Ascending aorta (tissue), 2 donors: ENCODE measurements at places on chromosomes 2 and 18. TPM values are rescaled to one million over a fixed set of nuclear protein-coding genes. Genes with fewer than 3 reads are reported as not detected.

UGT1A5 gene
- total RNA-seq, result not detected

CD8B2 gene
- not detected for total RNA-seq

GBX2 gene
- not detected for total RNA-seq

SERPINB10 gene
- not detected for total RNA-seq

SLC35F5 gene
- 55.7 TPM for total RNA-seq

GRCh38 chr2:120704696-120705095, 31.0 kb upstream of the GLI2 start:
- H3K27me3 ChIP-seq, result no peaks in the 10 kb centered on the region
- no peak for DNase-seq
- H3K4me1 ChIP-seq, result no peaks in the 10 kb centered on the region
- no peak overlapping the region for H3K4me3 ChIP-seq
- no peaks in the 10 kb centered on the region for H3K36me3 ChIP-seq

- no peak overlapping the region for H3K27ac ChIP-seq
- H3K36me3 ChIP-seq, result peaks cover 14% of the 10 kb centered on the region
- DNase-seq, result no peak
These were observed 46.5 kb downstream of the RALBP1 start for GRCh38 chr18:9521770-9522169.

DNA sequence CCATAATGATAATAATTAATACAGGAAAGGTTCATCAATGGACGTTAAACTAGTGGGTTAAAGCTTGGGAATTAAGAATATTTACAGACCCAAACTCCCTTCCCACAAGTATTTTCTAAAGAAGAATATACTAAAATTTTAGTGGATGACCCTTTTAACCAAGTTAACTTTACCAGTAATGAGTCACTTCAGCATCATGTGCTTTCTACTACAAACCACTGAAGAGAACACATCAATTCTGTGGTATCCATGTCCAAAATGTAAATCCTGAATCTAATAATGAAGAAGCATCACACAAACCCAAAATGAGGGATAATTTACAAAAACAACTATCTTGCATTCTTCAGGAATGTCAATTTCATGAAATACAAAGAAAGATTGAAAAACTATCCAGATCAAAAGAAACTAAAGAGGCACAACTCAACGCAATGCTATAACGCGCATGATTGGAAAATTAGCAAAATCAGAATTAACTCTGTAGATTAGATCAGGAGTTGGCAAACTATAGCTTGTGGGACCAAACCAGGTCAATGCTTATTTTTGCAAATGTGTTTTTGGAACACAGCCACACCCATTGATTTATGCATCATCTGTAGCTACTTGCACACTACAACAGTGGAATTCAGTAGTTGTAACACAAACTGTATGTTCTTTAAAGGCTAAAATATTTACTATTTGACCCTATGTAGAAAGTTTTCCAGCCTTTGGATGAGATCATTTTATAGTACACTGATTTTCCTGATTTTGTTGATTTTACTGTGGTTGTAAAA, 27.5 kb downstream of the COPS8 start:
- H3K27ac ChIP-seq, result no peak overlapping the region
- no peak overlapping the region for H3K4me3 ChIP-seq
- H3K36me3 ChIP-seq, result no peaks in the 10 kb centered on the region
- H3K4me1 ChIP-seq, result no peaks in the 10 kb centered on the region
- no peak for DNase-seq
- H3K27me3 ChIP-seq, result no peaks in the 10 kb centered on the region

- H3K4me1 ChIP-seq, result no peaks in the 10 kb centered on the region
- H3K4me3 ChIP-seq, result no peak overlapping the region
- H3K27me3 ChIP-seq, result no peaks in the 10 kb centered on the region
- H3K27ac ChIP-seq, result no peak overlapping the region
- DNase-seq, result no peak
- no peaks in the 10 kb centered on the region for H3K36me3 ChIP-seq
These were observed 84.7 kb upstream of the NEDD4L start for GRCh38 chr18:57959278-57959677.

GRCh38 chr2:188280811-188281222, 10.9 kb upstream of the GULP1 start:
- H3K27ac ChIP-seq, result no peak overlapping the region
- H3K4me1 ChIP-seq, result no peaks in the 10 kb centered on the region
- no peaks in the 10 kb centered on the region for H3K36me3 ChIP-seq
- no peak for DNase-seq
- H3K27me3 ChIP-seq, result no peaks in the 10 kb centered on the region

GRCh38 chr2:184527058-184527457, 71.3 kb upstream of the ZNF804A start:
- no peak overlapping the region for H3K4me3 ChIP-seq
- no peak for DNase-seq
- no peaks in the 10 kb centered on the region for H3K36me3 ChIP-seq
- no peaks in the 10 kb centered on the region for H3K27me3 ChIP-seq
- no peaks in the 10 kb centered on the region for H3K4me1 ChIP-seq
- H3K27ac ChIP-seq, result no peak overlapping the region

GRCh38 chr2:168851674-168852320, 38.4 kb downstream of the SPC25 start:
- no peak overlapping the region for H3K27ac ChIP-seq
- H3K4me3 ChIP-seq, result no peak overlapping the region
- H3K27me3 ChIP-seq, result no peaks in the 10 kb centered on the region
- no peaks in the 10 kb centered on the region for H3K4me1 ChIP-seq

DNA sequence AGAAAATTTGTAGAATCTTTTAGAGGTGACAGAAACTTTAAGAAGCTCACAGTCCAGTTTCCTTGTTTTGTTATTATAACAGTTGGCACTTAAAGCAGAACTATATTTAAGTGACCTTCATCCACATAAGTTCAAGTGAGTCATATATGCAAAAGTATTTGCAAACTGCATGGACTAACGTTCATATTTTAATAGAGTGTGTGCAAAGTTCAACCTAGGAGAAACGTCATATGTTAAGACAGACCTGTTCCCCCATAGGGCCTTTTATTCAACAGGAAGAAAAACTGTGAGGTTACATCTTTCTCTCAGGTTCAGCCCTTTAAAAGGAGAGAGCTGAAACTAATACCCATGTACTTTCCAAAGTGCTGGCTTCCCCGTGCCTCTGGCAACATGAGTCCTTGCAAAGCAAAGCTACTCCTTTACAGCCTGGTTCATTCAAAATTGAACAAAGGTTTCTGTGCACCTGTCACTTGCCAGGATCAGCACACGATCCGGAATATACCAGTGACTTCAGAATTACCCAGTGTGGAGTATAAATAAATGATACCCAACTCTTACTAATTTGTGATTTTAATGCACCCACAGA, 280.0 kb upstream of the RAB12 start:
- peaks cover 13% of the 10 kb centered on the region for H3K4me1 ChIP-seq
- H3K27me3 ChIP-seq, result no peaks in the 10 kb centered on the region
- H3K36me3 ChIP-seq, result no peaks in the 10 kb centered on the region
- H3K27ac ChIP-seq, result no peak overlapping the region
- H3K4me3 ChIP-seq, result no peak overlapping the region
- DNase-seq, result no peak

DNA sequence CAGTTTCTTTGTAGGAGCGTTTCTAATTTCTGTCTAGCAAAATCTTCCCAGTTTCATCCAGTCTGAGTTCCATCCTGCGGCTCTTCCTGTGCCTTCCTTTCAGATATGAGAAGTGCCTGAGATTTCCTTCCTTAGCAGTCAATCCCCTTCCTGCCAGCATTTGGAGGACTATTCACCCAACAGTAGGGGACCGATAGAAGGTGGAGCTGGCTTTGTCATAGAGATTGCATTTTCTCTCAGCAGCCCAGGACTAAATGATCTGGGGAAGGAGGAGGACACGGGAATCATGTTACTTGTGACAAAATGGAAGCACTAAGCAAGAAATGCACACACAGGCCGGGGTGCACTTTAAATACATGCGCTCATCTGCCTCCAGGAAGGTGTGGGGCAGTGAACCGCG, 5.6 kb upstream of the SMIM21 start:
- no peak overlapping the region for H3K4me3 ChIP-seq
- H3K36me3 ChIP-seq, result no peaks in the 10 kb centered on the region
- H3K4me1 ChIP-seq, result no peaks in the 10 kb centered on the region
- H3K27me3 ChIP-seq, result no peaks in the 10 kb centered on the region
- DNase-seq, result no peak

DNA sequence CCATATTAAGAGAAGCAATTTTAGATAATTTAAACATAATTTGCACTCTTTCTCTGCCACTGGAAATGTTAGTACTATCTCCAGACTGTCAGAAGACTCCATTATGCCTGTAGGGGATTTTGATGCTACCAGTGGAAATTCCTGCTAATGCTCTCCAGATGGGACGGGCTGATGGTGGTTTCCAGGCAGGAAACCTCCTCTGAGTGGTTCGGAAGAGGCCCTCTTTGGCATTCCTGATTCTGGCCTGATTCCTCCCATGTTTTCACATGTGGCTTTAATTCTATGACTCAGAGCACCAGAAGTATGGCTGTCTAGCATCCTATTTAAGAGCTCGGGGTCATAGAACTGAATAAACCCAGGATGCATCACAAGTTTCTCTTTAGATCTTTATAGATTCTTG, 70.9 kb upstream of the ST6GAL2 start:
- no peak overlapping the region for H3K27ac ChIP-seq
- H3K27me3 ChIP-seq, result no peaks in the 10 kb centered on the region
- no peak overlapping the region for H3K4me3 ChIP-seq
- no peaks in the 10 kb centered on the region for H3K36me3 ChIP-seq

DNA sequence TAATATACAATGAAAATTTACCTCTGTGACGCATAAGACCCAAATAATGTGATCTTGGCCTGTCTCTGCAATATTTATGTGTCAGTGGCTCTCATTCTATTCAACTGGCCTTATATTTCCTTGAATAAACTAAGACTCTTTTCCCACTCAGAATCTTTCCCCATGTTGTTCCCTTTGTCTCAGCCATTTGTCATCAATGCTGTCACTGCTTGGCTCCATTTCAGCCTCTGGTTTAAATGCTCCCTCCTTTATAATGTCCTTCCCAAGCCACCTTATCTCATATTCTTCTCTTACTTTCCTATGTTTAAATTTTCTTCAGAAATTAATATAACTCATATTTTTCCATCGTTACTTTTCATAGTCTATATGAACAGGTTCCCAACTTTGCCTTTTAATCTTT, 158.3 kb upstream of the DTNA start:
- H3K27ac ChIP-seq, result no peak overlapping the region
- H3K4me1 ChIP-seq, result no peaks in the 10 kb centered on the region
- DNase-seq, result no peak
- no peaks in the 10 kb centered on the region for H3K36me3 ChIP-seq
- no peaks in the 10 kb centered on the region for H3K27me3 ChIP-seq

- no peaks in the 10 kb centered on the region for H3K27me3 ChIP-seq
- H3K36me3 ChIP-seq, result no peaks in the 10 kb centered on the region
These were observed 24.4 kb downstream of the MRPL33 start for GRCh38 chr2:27795868-27796277.

- H3K4me3 ChIP-seq, result no peak overlapping the region
- H3K27me3 ChIP-seq, result no peaks in the 10 kb centered on the region
- H3K27ac ChIP-seq, result no peak overlapping the region
These were observed 159.2 kb downstream of the INHBB start for GRCh38 chr2:120504936-120505705.

DNA sequence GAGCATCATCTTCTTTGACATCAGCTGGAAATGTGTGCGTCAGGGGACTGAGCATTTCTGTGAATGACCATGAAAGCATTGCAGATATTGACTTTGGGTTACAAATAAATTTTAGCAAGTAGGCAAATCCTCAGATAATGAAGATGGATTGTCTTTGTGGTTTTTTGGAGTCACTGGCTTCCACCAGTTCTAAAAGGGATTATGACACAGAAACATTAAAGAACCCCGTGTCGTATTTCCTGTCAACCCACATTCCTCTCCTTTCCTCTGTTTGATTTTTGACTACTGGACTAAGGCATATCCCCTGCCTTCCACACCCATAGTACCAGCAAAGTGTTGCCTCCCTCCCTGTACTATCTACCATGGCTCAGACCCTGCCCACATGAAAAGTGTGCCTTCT, 268.1 kb downstream of the MYO3B start:
- no peak for DNase-seq
- H3K4me1 ChIP-seq, result no peaks in the 10 kb centered on the region
- no peaks in the 10 kb centered on the region for H3K27me3 ChIP-seq
- H3K36me3 ChIP-seq, result no peaks in the 10 kb centered on the region
- H3K4me3 ChIP-seq, result no peak overlapping the region

DNA sequence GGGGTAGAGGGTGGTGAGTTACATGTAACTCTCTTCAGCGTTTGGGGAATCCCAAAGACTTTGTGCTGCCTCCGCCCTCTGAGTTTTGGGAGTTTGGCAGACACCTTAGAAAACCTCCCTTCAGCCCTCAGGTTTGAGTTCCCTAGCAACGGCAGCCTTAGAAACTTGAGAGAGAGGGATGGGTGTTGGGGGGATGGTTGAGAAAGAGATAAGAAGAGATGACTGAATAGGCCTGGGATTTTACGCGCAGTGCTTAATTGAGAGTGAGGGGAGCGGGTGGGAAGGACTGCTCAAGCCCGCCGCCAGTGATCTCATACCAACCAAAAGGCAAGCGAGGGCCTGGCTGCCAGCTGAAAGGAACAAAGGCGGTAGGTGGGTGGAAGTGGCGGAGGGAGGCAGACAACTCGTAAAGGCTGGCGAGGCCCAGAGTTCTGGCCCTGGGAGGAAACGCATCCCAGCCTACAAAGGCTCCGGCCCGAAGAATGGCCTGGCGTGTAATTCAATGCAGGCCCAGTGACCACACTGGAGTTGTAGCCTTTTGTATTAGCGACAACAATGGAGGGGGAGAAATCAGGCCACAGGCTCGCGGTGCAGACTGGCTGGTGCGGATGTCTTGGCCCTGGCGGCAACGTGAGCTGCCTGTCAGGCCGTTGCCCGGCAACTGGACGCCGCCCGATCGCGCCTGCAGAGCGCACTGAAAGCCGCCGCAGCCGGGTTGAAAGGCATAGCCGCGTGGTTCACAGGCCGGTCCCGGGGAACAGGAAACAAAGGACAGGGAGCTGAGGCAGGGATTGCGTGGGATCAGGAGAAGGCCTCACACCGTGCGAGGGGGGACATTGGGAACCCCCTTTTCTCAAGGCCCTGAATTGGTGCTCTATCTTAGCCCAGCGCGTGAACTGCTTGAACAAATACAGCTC, 39.9 kb upstream of the DARS1 start:
- H3K27ac ChIP-seq, result no peak overlapping the region
- no peaks in the 10 kb centered on the region for H3K4me1 ChIP-seq
- no peaks in the 10 kb centered on the region for H3K36me3 ChIP-seq
- H3K27me3 ChIP-seq, result no peaks in the 10 kb centered on the region

DNA sequence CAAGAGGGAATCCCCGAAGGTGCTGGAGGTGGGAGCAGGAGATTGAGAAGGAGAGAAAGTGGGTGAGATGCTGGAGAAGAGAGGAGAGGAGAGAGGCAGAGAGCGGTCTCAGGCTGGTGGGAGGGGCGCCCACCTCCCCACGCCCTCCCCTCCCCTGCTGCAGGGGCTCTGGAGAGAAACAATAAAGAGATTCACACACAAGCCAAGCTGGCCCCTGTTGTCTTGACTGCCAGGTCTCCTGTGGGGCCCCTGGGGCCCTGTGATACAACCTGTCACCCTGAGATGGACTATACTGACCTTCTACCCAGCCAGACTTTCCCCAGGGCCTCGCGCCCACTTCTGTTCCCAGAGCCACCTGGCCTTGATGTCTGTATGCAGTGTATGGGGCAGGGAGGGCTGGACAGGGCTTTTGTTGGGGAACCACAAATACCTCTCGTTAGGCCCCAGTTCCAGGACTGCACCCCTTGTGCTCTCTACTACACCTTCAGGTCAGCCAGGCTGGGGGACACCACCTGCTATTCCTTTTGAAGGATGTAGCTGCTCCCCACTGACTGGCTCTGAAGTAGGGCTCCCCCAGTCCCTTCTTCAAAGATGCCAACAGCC, 8.0 kb upstream of the SPEG start:
- H3K4me3 ChIP-seq, result no peak overlapping the region
- DNase-seq, result no peak
- H3K4me1 ChIP-seq, result no peaks in the 10 kb centered on the region
- H3K36me3 ChIP-seq, result no peaks in the 10 kb centered on the region
